Endodermal cell (in vitro differentiated cells): ENCODE measurements at places on chromosomes 1 and 21.

DNA sequence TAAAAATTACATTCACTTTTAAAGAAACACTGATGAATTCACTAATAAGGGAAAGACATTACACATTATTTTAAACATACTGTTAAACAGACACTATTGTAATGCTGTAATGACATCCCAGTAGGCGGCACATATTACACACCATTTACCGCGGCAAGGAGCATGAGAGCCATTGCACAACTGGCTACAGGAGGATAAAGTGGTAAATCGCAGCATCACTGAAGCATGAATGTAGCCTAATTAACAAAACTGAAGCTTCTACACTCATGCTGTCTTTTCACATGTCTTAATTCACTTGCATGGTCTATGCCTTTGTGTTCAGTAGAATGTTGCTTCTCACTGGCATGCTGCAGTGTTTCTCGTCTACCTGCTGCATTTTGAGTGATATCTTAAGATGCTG, 1046.0 kb downstream of the MRPL39 start:
- no peak for DNase-seq

- DNase-seq = peak; percentile 95
Measured at GRCh38 chr1:43934101-43934985, 742 bp downstream of the ARTN start.

DNA sequence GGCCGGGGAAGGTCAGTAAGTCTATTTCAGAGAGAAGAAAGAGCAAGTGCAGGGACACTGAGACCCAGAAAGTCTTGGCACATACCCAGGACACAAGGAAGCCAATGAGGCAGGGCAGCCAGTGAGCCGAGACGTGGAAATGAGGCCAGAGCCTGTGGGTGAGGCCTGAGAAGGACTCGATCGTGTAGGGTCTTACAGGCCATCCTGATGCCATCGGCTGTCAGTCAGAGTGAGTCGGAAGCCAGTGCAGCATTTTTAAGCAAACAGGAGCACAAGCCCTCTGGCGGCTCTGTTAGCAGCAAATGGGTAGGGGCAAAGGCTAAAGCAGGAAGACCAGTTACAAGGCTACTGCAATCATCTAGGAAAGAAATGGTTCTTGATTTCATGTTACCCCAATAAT, 6.1 kb upstream of the GJB3 start:
- DNase-seq = no peak

GRCh38 chr1:119959268-119960220, 63.2 kb upstream of the ADAM30 start:
- no peak for DNase-seq

DNA sequence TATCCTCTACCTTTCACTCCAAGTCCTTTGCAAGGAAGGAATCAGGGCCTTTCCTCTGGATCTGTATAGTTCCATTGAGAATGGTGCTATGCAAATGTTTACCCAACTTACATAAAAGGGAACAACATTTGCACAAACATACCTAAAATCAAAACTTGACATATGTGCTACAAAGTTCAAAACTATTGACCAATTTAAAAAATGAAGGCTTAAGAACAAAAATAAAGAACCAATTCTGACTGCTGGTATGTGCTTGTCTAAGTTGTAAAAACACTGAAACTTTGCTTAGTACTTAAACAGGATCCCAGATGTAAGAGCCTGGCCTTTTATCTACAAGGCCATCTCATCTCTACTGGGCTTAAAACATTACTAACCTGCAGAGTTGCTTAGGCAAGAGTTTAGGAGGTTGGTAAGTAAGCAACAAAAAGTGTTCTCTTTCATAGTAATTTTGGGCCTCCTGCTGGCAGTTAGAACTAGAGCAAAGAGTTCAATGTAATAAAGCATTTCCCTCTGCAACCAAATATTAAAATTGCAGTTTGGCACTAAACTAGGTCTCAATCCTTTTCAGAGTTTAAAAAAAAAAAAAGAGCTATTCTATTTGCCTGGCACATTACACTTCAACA, 2.0 kb downstream of the SCMH1 start:
- no peak for DNase-seq

GRCh38 chr1:91601554-91602376, 101.1 kb downstream of the CDC7 start:
- DNase-seq = no peak

- no peak for DNase-seq
Measured at GRCh38 chr21:45630876-45631275, 12.6 kb upstream of the PCBP3 start.

- DNase-seq = no peak
Measured at GRCh38 chr1:8193840-8194406, 124.0 kb upstream of the SLC45A1 start.

GRCh38 chr1:228156941-228157728, 7.4 kb downstream of the GJC2 start:
- DNase-seq = no peak

DNA sequence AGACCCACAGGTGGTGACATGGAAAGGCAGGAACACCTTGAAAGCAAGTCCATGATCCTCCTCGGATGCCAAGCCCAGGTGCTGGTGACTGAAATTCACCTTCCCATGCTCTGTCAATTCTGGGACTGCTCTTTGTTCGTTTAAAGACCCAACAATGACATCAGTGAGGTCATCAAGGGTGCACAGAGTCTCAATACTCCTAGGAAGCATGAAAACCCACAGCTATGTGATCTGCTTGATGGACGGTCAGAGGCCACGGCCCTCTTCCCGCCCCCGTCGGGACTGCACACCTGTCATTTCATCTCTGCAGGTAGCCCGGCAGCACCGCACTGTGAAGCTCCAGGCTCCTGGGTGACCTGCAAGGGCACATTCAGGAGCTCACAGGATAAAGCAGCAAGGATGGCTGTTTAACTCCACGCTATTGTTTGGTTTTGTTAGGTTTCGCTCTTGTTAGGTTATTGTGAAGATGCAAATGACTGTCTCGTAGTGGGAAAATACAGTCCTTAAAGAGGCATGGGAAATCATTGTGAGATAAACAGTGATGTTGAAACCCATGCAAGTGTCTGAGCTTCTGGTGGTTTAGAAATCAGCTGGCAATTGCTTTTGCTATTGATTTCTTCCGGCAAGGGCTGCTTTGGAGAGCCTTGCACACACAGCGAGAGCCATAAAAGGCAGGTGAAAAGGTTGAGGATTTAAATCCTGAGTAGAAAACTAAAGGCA, 124.8 kb upstream of the AJAP1 start:
- DNase-seq = no peak

- no peak for DNase-seq
Measured at GRCh38 chr21:45985471-45986315, 4.1 kb downstream of the COL6A1 start.

DNA sequence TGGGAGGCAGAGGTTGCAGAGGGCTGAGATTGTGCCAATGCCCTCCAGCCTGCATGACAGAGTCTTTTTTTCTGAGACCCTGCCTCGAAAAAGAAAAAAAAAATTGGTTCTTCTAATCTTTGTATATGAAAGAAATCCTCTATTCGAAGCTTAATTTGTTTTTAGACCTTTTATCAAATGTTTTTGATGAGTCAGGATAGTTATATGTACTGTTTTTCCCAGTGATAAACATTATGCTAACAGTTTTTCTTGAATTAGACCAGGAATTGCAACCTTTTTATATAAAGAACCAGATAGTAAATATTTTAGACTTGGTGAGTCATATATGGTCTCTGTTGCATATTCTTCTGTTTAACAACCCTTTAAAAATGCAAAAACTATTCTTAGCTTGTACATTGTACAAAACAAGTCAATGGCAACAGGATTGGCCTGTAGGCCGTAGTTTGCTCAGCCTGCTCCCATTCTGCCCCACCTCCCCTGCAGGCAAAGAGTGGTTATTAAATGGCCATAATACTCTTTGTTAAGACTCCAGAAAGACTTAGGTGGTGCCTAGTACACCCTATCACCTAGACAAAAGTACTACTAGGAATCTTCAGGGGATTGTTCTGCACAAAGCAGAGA, 45.2 kb downstream of the LYST start:
- DNase-seq = no peak

DNA sequence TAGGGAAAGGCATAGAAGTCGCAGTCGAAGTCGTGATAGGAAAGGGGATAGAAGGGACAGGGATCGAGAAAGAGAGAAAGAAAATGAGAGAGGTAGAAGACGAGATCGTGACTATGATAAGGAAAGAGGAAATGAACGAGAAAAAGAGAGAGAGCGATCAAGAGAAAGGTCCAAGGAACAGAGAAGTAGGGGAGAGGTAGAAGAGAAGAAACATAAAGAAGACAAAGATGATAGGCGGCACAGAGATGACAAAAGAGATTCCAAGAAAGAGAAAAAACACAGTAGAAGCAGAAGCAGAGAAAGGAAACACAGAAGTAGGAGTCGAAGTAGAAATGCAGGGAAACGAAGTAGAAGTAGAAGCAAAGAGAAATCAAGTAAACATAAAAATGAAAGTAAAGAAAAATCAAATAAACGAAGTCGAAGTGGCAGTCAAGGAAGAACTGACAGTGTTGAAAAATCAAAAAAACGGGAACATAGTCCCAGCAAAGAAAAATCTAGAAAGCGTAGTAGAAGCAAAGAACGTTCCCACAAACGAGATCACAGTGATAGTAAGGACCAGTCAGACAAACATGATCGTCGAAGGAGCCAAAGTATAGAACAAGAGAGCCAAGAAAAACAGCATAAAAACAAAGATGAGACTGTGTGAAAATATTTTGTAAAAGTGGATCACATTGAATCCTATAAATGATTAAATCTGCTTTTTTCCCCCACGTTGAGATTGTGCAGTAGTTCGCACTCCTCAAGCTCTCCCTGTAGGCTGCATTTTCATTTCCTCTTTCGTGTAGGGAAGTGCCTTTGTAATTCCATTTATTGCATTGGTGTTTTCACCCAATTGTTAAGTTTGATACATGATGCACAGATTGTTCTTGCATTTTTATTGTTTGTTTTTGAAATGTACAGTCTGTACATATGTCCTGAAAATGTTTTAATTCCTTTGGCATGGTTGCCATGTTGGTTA, 7.5 kb downstream of the PRPF38B start:
- DNase-seq = no peak

DNA sequence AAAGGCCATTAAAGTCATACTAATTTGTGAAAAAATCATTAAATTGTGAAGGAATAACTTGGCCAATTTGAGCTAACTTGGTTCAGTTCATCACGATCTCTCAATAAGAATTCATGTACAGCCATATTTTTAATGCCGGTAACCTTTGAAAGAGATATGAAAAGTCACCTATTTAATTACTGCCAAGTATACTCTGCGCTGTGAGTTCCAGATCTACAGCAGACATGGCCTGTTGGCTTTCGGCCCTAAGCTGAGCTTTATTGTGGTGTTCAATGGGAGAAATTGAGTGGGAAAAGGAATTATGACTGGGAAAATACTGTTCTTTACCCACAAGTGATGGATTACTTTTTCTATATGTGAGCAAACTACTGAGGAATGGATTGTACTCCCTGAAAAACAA, 159.9 kb upstream of the L1TD1 start:
- DNase-seq = no peak

DNA sequence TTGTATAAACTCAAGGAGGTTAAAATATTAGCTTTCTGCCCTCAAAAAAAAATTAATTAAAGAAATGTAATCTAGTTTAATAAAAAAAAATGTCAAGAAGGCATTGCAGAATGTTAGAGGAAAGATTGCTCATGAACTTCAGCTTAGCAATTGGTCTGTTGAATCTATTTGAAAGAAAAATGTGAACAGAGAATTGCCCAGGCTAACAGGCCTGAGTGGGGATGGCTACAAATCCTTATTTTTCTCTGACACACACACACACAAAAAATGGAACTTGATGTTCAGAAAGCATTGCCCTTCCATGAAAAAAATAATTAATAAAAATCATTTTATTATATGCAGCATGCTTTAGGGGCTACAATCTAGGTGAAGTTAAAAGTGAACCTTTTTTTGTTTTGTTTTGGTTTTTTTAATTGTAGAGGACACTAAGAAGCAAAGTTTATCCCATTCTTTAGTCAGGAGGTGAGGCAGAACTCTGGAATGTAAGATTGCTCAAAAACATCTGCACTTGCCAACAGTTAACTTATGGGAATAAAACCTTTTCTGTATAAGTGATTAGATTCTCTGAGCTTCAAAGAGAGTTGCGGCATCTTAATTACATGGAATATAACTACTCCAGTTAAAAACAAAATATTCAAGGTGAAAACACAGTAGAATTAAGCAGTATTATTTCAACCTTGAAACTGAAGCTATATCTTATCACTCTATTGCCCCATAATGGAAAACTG, 658.5 kb upstream of the ADGRL2 start:
- DNase-seq = no peak

DNA sequence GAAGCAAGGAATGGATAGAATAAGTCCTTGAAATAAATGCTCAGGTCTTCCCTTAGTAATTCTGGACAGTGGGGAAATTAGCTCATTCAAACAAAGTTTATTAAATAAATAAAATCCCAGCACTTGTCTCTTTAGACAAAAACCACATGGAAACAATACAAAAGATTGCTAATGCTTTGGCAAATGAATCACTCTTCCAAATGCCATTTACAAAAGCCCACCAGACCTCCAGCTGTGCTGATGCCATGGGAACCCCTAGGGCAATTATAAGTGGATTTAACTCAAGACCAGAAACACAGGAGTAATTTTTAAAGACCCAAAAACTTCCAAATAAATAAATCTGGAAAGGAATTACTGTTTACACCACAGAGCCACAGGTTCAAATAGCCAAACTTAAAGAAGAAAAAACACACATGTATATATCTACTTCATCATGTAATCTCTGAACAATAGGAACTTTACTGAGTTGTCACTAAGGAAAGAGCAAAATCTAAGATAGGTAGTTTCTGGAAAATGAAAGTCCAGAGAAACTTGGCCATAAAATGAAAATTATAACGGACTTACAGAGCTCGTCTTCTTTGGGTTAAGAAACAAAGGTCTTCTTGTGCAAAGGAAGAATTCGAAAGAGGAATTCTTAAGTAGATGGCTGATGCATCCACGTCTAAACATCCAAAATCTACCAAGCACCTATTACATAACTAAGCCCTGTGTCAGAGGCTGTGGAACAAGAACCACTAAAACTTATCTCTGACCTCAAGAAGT, 399.4 kb downstream of the SMYD3 start:
- DNase-seq = no peak

- DNase-seq = peak; percentile 93
Measured at GRCh38 chr1:2539312-2539907, 9.3 kb upstream of the HES5 start.

DNA sequence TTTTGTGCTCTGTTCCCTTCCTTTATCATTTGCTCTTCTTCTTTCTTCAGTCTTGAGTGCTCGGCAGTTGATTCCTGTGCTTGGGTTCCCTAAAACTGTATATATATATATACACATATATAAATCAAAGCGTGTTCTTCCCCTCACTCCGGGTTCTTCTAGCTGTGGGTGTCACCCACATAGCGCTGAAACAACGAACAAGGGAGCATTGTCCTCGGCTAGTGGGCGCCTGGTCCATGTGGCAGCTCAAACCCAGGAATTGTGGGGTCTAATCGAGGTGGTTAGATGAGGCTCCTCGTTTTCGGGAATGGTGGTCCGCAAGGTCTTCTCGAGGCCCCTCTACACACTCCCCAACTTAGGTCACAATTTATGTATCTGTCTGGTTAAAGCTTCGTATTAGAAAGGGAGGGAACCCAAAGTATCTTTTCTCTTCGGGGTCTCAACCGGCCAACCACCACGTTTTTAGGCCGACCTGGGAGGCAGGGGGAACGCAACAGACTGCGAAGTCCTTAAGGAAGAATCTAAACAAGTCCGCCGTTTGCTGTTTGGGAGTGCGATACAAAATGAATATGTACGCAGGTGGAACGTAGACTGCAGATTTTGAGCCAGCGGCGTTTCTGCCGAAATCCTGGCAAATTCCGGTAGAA, 504 bp upstream of the SDHC start:
- no peak for DNase-seq

GRCh38 chr1:84370831-84371394, 27.4 kb upstream of the DNASE2B start:
- DNase-seq = no peak

- peak; percentile 19 for DNase-seq
Measured at GRCh38 chr1:168408884-168409283, 128.2 kb downstream of the TBX19 start.

- no peak for DNase-seq
Measured at GRCh38 chr1:146032631-146033219, 11.2 kb upstream of the HJV start.
